ENCODE measurements at places on chromosomes 2 and 18. TPM values are rescaled to one million over a fixed set of nuclear protein-coding genes. Genes with fewer than 3 reads are reported as not detected.

The POTEJ gene
- total RNA-seq = not detected

The PELI1 gene
- 6.4 TPM for total RNA-seq

The ASB1 gene
- 9.2 TPM for total RNA-seq

The ECEL1 gene
- total RNA-seq = not detected

The SP140 gene
- not detected for total RNA-seq

The CNGA3 gene
- total RNA-seq = not detected

The LAPTM4A gene
- 281 TPM for total RNA-seq

The PAX8 gene
- 1.9 TPM for total RNA-seq

The LRRC30 gene
- not detected for total RNA-seq

The TDRD15 gene
- not detected for total RNA-seq

The GCG gene
- not detected for total RNA-seq

The RAB17 gene
- 0.81 TPM for total RNA-seq

The ALPI gene
- not detected for total RNA-seq
